ENCODE measurements at places on chromosomes 5 and 9.

- no peak for DNase-seq
Measured at GRCh38 chr5:34452170-34452828, 203.8 kb upstream of the RAI14 start.

DNA sequence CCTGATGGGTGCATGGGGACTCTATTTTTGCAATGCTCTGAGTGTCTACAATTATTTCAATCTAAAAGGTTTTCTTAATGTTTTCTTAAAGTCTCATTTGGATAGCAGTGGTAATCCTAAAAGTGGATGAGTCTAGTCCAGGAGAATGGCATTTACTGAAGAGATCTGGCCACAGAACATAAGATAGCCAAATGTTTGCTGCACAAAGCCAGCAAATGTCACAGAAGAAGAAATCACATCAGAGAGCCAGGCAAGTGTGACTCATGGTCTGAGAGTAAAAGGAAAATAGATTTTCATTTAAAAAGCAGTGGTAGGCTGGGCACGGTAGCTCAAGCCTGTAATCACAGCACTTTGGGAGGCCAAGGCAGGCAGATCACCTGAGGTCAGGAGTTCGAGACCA is 352.7 kb upstream of the GRAMD2B start:
- no peak for DNase-seq

DNA sequence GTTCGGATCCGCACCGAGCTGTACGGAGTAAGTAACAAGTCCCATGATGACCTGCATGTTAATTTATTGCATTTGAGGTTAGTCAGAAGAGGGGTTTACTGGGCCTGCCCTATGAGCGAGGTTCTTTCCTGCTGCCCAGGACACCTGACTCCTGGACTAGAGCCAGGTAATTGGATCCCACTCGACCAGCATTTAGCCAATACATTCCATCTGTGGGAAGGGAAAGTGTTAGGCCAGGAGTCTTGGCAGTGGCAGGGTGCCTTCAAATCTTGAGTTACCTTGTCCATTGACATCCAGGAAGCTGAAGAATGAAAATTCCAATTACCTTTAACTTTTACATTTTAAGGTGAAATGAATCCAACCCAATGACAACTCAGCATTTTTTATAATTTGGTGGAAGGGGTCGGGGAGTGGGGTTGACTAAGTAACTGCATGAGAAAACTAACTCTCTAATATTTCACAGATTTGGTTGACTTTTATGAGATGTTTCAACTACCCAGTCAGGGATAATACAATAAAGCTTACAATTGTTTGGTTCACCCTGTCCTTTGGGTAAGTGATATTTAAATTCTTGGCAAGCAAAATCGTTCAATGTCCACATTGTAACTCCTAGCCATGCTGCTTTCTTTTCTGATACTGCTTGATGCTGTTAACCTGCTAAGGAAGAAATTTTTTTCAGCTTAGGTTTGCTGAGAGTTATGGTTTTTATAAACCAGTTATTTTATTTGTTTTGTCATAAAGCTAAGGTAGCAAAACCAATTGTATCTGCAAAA is 111.6 kb upstream of the IQGAP2 start:
- DNase-seq, result no peak

GRCh38 chr9:104091116-104091515 is 3.0 kb upstream of the SMC2 start:
- DNase-seq, result peak; percentile 12

DNA sequence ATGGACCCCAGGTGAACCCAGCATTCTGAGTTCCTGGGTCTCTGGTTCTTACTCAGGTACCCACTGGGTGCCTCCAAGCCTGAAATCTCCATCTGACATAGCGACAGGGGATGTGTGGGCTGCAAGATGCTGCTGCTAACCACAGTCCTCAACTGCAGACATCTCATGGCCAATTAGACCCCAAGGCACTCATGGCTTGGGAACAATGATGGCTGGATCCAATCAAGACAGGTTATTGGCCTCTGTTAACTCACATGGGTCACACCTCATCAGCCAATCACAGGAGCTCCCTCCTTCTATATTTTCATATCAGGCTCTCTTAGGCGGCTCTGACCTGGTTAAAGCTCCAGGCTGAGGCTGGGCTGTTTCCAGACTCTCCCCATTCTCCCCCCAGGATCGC is 57.0 kb downstream of the CXXC5 start:
- DNase-seq, result no peak

- DNase-seq, result no peak
Measured at GRCh38 chr5:135625486-135625885, 46.7 kb upstream of the CXCL14 start.

DNA sequence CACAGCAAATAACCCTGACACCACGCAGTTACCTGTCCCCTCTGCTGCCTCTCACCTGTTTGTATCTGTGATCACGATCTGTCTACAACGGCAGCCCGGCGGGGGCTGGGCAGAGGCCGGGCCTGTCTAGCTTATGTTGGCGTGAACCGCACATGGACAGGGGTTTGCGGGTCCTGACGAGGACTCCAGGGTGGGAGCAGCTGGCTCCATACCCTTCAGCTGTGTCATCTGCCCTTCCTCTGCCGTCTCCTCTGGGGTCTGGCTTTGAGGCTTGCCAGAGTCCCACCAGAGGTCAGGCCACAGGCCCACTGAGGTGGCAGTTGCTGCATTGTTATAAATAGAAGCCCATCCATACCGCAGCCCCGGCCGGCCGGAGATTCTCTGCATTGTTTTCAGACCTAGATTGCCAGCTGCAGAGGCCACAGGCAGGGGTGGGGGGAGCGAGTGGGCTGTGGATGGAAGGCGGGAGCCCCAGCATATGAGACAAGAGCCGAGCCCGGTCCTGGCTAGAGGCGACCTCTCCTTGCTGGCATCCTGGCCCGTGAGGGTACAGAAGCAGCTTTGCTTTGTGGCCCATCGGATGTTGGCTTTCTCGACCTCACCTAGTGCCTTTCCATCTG is 37.8 kb downstream of the FAM78A start:
- DNase-seq, result peak; percentile 35

- peak; percentile 49 for DNase-seq
Measured at GRCh38 chr5:6827526-6828219, 114.4 kb downstream of the TENT4A start.

- DNase-seq, result no peak
Measured at GRCh38 chr5:2095011-2095410, 212.3 kb upstream of the IRX4 start.

- DNase-seq, result peak; percentile 12
Measured at GRCh38 chr5:180433032-180433422, 61.2 kb upstream of the CNOT6 start.

DNA sequence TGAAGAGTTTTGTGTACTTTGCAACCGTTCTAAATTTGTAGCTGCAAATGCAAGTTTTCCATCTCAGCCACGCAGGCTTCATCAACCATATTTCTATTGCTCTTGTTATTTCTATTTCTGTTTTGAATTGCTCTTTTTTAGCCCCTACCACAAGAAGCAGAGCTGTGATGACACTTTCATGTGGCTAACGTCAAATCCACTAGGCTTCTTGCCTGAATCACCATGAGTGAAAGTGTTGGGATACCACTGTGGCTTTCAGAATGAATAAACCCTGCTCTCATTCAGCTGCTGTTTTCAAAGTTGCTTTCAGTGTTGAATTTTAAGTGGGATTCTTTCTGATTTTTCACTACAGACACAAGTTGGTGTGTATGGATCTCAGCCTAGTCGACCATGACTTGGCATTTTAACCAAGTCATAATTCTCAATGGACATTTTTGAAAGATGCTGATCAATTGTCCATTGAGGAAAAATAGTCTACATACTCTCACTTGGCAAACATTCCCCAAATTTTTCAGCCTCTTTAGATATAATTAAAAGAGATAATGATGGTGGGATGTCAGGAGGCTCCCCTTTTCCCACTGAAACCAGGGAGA is 41.0 kb upstream of the MTAP start:
- no peak for DNase-seq

- no peak for DNase-seq
Measured at GRCh38 chr5:103526164-103526915, 36.2 kb downstream of the NUDT12 start.

DNA sequence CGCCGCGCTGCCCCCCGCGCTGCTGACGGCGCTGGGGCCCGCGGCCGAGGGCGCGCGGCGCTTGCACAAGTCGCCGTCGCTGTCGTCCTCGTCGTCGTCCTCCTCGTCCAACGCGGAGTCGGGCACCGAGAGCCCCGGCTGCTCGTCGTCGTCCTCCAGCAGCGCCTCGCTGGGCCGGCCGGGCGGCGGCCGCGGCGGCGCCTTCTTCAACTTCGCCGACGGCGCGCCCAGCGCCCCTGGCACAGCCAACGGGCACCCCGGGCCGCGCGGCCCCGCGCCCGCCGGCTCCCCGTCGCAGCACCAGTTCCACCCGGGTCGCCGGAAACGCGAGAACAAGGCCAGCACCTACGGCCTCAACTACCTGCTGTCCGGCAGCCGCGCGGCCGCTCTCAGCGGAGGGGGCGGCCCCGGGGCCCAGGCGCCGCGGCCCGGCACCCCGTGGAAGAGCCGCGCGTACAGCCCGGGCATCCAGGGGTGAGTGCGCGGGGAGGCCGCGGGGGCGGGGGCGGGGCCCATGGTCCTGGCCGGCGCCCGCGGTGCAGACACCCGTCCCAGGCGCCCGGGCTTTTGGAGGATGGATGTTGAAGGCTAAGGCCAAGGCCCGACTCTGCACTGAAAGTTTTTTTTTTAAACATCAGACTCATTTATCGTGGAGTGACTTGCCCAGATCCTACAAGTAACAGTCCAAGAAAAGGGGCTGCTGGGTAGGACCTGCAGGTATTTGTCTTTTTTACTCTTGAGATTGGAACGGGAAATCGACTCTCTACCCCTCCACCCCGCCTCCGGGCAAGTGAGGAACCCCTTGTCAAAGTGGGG is 1.2 kb downstream of the TENT4A start:
- peak; percentile 64 for DNase-seq

- no peak for DNase-seq
Measured at GRCh38 chr9:129407905-129408452, 212.9 kb downstream of the C9orf50 start.

DNA sequence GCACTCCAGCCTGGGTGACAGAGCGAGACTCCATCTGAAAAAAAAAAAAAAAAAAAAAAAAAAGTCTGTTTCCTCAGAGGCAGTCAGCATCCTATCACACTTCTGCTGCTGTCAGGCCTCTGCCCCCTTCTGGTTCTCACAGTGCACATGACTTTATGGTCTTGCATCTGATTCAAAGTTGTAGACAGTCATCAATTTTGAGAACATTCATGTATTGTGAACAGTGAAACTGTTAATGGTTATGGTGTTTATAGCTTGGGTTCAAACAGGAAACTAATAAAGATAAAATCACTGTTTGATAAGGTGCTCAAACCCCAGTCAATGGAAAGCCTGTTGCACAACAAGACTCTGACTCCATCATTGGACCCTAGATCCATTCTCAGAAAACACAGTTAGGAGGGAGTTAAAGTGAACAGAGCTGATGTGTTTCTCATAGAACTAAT is 61.4 kb downstream of the FOXD1 start:
- DNase-seq, result no peak

DNA sequence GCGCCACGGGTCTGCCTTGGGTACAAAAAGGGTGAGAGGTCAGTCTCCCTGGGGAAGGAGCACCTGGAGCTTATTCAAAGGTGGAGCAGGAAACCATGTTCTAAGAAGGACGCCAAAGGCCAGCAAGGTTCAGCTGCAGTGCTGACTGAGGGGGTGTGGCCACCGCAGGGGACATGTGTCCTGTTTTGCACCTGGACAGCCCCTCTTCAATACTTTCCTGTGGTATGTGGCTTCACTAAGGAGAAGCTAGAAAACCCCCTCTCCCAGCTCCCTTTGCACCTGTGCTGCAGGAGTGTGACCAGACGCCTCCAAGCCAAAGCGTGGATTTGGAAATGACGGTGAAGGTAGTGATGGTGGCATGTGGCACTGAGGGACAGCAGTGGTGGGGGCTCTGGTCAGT is 23.6 kb downstream of the TRIM14 start:
- no peak for DNase-seq

DNA sequence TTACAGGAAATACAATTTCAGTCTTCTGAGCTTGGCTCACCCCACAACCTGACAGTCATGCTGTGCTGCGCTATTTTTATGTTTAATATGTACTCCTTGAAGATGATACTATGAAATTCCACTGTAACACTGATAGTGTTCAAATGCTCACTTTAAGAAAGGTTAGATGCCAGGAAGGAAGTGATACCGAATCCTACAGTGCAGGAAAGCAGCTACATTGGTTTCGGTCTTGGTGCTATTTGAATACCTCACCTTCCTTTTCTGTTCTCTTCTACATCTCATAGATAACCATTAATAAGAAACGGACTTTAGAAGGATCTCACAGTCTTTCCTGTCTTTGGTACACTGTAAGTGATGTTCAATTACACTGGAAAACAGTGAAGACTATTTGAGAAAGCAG is 117.6 kb downstream of the SEMA5A start:
- no peak for DNase-seq

DNA sequence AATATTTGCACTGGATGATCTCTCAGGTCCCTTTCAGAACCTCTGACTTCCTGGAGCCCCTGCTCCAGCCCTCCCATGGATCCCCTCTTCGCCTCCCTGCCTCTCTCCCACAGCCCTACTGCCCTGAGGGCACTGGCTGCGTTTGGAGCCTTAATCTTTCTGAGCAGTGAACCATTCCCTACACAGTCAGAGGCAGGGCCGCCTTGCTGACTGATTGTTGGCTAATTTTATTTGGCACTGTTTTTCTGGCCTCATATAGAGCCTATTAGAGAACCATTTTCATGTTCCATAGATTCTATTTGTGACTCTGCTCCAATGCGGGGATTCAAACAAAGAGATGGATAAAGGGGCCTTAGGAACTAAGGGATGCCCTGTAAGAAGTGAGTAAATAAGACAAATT is 91.1 kb downstream of the BRINP1 start:
- DNase-seq, result no peak

GRCh38 chr5:170387775-170388639 is 1.2 kb downstream of the KCNMB1 start:
- DNase-seq, result no peak

- DNase-seq, result no peak
Measured at GRCh38 chr9:75138260-75139040, 50.1 kb downstream of the OSTF1 start.

DNA sequence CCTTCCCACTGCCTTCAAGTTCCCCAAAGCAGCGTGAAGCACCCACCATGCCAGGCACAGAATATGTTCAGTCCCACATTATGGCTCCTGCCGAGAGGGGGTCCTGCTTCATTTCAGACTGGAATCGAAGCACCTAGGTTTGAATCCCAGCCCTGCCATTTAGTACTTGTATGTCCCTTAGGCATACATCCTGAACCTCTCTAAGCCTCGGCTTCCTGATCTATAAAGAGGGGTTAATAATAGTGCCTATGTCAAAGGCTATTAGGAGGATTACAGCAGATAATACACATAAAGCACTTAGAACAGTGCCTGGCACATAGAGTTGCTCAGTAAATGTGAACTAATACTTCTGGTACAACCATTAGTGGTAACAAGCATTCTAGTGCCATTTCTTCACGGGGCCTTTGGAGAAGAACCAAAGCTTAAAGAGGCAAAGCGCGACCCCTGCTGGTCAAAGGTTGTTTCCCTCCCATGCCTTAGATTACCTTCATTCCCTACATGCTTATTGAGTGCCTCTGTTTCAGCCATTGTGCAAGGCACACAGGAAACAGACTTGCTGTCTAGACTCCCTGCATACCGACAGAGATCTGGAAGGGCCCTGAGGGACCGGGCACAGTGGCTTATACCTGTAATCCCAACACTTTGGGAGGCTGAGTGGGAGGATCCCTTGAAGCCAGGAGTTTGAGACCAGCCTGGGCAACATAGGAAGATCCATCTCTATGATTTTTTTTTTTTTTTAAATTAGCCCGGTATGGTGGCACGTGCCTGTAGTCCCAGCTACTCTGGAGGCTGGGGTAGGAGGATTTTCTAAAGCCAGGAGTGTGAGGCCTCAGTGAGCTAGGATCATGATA is 98.3 kb downstream of the PPARGC1B start:
- DNase-seq, result peak; percentile 91

GRCh38 chr9:34635556-34635955 is 2.0 kb downstream of the SIGMAR1 start:
- no peak for DNase-seq

GRCh38 chr9:133979921-133980863 is 11.9 kb downstream of the VAV2 start:
- DNase-seq, result no peak
